ENCODE measurements at places on chromosomes 1 and 21. TPM values are rescaled to one million over a fixed set of nuclear protein-coding genes. Genes with fewer than 3 reads are reported as not detected.

The NEK2 gene
- 17.9 TPM for total RNA-seq

The RNU1-4 gene
- total RNA-seq, result 2,224 TPM

The MMP23B gene
- total RNA-seq, result 4.7 TPM

The MASP2 gene
- total RNA-seq, result not detected

The FAF1 gene
- total RNA-seq, result 54.6 TPM

The AMPD1 gene
- total RNA-seq, result not detected

Measured in uterine smooth muscle cell (primary cell).